GM20000 (cell line): ENCODE measurements at places on chromosomes 12 and 14.

- peak; percentile 46 for DNase-seq
These were observed 1.2 kb downstream of the NKX2-1 start for GRCh38 chr14:36518586-36519430.

GRCh38 chr14:32374155-32374554, 45.1 kb downstream of the AKAP6 start:
- DNase-seq, result no peak

GRCh38 chr12:9244894-9245293, 36.7 kb upstream of the PZP start:
- peak; percentile 43 for DNase-seq

GRCh38 chr14:88929656-88930436, 105.4 kb downstream of the TTC8 start:
- no peak for DNase-seq
